ENCODE measurements at places on chromosomes 2 and 18.

DNA sequence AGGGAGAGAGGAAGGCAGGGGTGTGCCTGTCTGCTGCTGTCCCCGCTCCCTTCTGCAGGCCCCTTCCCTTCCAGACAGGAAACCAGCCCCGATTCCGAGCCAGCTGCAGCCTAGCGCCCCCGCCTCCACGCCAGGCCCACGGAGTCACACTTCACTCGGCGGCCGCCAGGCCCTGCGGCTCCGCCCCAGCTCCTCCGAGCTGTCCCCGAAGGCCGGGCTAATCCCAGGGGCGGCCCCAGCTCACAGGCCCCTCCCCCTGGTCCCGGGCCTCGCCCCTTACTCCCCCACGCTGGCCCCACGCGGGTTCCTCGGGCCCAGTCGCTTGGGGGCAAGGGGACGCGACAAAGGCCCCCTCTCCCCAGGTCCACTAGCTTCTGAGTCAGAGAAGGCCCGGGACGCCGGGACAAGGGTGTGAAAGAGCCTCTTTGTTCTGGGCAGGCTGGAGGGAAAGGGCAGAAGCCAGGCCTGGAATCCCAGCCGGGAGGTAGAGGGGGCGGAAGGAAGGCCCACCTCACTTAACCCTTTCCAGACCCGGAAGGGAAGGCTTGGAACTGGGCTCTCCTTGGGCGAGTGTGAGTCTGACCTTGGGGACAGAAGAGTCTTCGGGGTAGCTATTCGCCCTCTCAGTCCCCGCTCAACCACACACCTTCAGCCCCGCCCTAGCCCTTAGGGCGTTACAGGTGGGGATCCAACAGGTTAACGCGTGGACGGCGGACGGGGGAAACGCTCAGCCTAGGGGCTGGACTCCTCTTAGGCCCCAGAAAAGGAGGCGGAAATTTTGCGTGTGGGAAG is 1.2 kb downstream of the RTKN start:
- peak overlapping the region; percentile 88 for H3K4me3 ChIP-seq
- peak overlapping the region; percentile 92 for H3K27ac ChIP-seq

GRCh38 chr2:236545814-236546480 is 23.7 kb upstream of the ACKR3 start:
- H3K27me3 ChIP-seq: no peaks in the 10 kb centered on the region
- no peaks in the 10 kb centered on the region for H3K4me1 ChIP-seq
- H3K27ac ChIP-seq: no peak overlapping the region
- no peak for DNase-seq
- no peaks in the 10 kb centered on the region for H3K36me3 ChIP-seq
- H3K4me3 ChIP-seq: no peak overlapping the region

- no peak overlapping the region for H3K27ac ChIP-seq
- H3K4me1 ChIP-seq: peaks cover 21% of the 10 kb centered on the region
- DNase-seq: no peak
Observed at GRCh38 chr2:33047939-33048338, 101.2 kb downstream of the LTBP1 start.

GRCh38 chr2:144528108-144528507 is 8.2 kb upstream of the ZEB2 start:
- no peak overlapping the region for H3K4me3 ChIP-seq
- DNase-seq: no peak
- H3K36me3 ChIP-seq: no peaks in the 10 kb centered on the region
- H3K27me3 ChIP-seq: peaks cover 6% of the 10 kb centered on the region

- no peaks in the 10 kb centered on the region for H3K27me3 ChIP-seq
- no peak for DNase-seq
- no peaks in the 10 kb centered on the region for H3K36me3 ChIP-seq
- no peak overlapping the region for H3K27ac ChIP-seq
- H3K4me1 ChIP-seq: no peaks in the 10 kb centered on the region
Observed at GRCh38 chr2:193837111-193837738, 1642.5 kb upstream of the TMEFF2 start.

GRCh38 chr18:63542069-63542468 is at the start of gene SERPINB12:
Gene SERPINB12, plus strand, starts transcription at chr18:63542369. Its CDS starts 13,791 bp downstream, at chr18:63556160.
- no peaks in the 10 kb centered on the region for H3K36me3 ChIP-seq
- no peak within 1 kb of the TSS for H3K4me3 ChIP-seq
- H3K27ac ChIP-seq: no peak within 1 kb of the TSS
- H3K27me3 ChIP-seq: no peaks in the 10 kb centered on the region
- DNase-seq: no peak

DNA sequence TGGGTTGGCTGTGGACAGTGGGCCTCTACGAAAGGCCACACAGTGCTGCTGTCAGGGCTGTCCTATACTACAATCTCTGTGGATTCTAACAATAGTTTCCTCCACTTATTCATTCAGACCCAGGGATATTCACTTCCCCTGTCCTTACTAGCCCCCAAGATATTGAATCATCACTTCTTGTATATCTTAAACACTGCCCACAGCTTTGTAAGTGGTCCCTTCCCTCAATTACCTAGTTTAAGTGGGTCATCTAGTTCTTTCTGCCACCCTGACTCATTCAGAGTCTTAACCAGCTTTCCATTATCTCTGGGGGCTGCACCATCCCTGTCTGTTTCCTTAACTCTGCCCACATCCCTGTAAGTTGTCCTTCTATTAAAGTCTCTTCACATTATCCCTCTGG is 69.2 kb downstream of the CD28 start:
- H3K27ac ChIP-seq: no peak overlapping the region
- H3K4me3 ChIP-seq: no peak overlapping the region
- no peaks in the 10 kb centered on the region for H3K27me3 ChIP-seq
- no peak for DNase-seq
- H3K36me3 ChIP-seq: no peaks in the 10 kb centered on the region
- H3K4me1 ChIP-seq: no peaks in the 10 kb centered on the region

DNA sequence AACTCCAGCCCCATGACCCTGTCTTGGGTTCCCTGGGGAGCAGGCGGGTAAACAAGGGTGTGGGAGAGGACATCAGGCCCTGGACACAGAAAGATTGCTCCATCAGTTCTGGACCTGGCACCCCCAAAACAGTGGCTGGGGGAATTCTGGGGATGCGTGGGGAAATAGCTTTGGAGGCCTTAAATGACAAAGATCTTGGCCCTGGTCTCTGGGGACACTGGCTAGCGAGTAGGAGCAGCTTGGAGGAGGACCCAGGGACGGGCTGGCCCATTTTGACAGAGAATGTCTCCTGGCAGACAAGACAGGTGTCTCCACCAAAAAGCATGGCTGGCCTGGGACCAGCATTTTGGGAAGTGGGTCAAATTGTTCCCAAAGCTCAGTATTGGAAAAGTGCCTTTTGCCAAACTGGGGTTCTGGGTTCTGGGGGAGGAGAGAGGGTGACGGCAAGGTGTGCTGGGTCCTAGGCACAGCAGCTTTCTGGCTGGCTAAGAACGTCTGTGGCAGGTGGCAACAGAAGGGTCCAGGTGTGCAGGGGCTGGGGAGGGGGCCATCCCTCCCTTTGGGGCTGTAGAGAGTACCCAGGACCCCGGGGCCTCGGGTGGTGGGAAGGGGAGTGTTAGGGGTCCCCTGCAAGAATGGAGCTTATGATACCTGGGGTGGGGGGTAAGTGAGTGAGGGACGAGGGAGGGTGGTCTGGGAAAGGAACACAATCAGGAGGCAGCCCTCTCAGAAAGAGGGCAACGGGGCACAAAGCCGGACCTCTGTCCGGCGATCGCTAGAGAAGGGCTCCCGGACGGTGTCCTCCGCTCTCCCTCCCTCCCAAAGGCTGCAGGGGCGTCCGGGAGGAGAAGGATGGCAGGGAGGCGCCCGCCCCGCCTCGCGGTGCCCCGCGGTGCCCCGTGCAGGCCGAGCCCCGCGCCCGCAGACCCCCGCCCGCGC is 556 bp downstream of the CYRIA start:
- H3K36me3 ChIP-seq: no peaks in the 10 kb centered on the region
- peak overlapping the region; percentile 60 for H3K4me3 ChIP-seq
- H3K27me3 ChIP-seq: no peaks in the 10 kb centered on the region
- DNase-seq: no peak

- no peak overlapping the region for H3K27ac ChIP-seq
- H3K4me3 ChIP-seq: no peak overlapping the region
- no peaks in the 10 kb centered on the region for H3K27me3 ChIP-seq
Observed at GRCh38 chr2:127535918-127536317, 435 bp downstream of the MYO7B start.

- no peak overlapping the region for H3K27ac ChIP-seq
- no peaks in the 10 kb centered on the region for H3K27me3 ChIP-seq
- H3K36me3 ChIP-seq: peaks cover 45% of the 10 kb centered on the region
- no peaks in the 10 kb centered on the region for H3K4me1 ChIP-seq
- no peak for DNase-seq
- no peak overlapping the region for H3K4me3 ChIP-seq
Observed at GRCh38 chr2:200467806-200468681, 41.8 kb downstream of the KCTD18 start.

DNA sequence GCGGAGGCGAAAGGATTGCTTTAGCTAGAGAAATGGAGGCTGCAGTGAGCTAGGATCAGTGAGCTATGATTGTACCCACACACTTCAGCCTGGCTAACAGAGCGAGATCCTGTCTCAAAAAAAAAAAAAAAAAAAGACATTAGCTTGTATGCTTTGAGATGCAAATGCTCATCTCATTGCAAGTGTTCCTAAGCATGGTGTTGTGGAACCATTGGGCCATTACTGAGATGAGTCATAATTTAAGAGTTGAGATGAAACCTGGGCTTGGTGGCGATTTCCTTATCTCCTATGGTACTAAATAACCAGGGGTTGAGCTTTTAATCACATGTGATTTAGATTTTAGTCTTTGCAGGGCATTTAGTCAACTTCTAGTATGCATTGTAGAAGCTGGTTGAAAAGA is 2.2 kb downstream of the PLEKHA3 start:
- H3K36me3 ChIP-seq: peaks cover 3% of the 10 kb centered on the region
- H3K27ac ChIP-seq: no peak overlapping the region
- DNase-seq: no peak
- H3K4me1 ChIP-seq: peaks cover 51% of the 10 kb centered on the region
- no peaks in the 10 kb centered on the region for H3K27me3 ChIP-seq

DNA sequence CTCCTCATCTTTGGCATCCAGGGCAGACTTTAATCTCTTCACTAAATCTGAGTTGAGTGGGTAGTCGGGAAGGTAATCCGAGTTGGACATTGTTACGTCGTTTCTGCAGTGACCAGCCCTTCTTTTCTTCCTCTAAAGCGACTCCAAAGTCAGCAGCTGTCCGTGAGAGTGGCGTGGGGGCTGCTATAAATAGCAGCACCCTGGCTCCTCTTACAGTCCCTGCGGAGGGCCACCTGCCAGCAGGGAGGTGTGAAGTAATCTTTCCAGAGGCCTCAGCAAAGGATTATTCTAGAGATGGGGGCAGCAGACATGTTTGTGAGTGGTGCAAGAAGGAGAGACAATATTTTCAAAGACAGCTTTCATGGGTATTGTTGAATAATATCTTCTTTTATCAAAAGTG is at the start of gene ASB18:
TSS of gene ASB18 (minus strand) at position 151 of the 400 bp plus-strand sequence. CDS start at position 90, 61 bp downstream.
- no peaks in the 10 kb centered on the region for H3K27me3 ChIP-seq
- no peaks in the 10 kb centered on the region for H3K4me1 ChIP-seq
- DNase-seq: no peak
- no peak within 1 kb of the TSS for H3K27ac ChIP-seq
- no peaks in the 10 kb centered on the region for H3K36me3 ChIP-seq

GRCh38 chr18:41745166-41746049 is 209.6 kb upstream of the PIK3C3 start:
- H3K4me1 ChIP-seq: peaks cover 2% of the 10 kb centered on the region
- no peaks in the 10 kb centered on the region for H3K36me3 ChIP-seq
- H3K27me3 ChIP-seq: no peaks in the 10 kb centered on the region
- DNase-seq: peak; percentile 48
- no peak overlapping the region for H3K27ac ChIP-seq

GRCh38 chr2:230714136-230714480 is 1.5 kb downstream of the CAB39 start:
- no peaks in the 10 kb centered on the region for H3K27me3 ChIP-seq
- H3K4me1 ChIP-seq: peaks cover 29% of the 10 kb centered on the region
- H3K36me3 ChIP-seq: no peaks in the 10 kb centered on the region

DNA sequence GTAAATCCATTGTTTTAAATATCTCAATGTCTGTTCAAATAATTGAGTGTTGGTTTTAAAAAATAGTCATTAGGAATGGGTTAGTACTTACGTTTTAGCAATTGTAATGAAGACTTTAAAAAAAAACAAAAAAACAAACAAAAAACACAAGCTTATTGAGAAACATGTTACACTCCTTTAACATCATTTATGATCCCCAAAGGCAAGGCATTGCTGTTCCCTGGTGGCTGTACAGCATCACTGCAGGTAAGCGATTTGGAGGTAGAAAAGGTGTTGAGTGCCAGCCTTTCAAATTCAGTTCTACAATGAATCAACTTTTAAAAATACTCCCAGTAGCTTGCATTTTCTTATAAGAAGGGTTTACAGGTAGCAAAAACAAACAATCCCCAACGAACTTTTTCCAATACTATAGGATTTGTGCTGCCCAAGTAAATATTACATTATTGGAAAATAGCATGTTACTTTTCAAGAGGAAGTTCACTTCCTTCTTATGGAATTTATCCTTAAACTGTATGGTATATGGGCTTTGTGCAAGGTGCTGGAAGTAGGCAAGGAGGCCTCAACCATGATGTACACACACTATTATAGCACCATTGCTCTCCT is 27.5 kb downstream of the CNRIP1 start:
- H3K27ac ChIP-seq: no peak overlapping the region
- no peak for DNase-seq
- H3K36me3 ChIP-seq: no peaks in the 10 kb centered on the region
- H3K4me3 ChIP-seq: no peak overlapping the region
- peaks cover 2% of the 10 kb centered on the region for H3K4me1 ChIP-seq
